ENCODE measurements at places on chromosomes 6 and 20.

DNA sequence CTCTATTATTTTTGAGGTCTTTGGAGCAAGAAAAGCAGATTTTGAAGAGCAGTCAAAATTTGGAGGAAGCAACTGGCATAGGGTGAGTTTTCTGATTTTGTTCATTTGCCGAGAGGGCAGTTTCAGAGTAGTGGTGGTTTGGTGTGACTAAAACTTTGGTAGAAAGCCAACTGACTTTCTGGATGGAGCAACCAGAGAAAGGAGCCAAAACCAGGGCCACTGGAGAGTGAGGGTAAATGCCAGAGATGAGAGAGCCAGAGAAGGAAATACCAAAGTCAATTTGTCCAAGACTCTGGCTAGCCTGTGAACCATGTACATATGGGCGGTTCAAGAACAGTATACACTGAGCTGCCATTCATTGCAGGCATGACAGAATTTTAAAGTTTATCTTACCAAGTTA, 40.5 kb upstream of the ZBTB24 start:
- DNase-seq: no peak

DNA sequence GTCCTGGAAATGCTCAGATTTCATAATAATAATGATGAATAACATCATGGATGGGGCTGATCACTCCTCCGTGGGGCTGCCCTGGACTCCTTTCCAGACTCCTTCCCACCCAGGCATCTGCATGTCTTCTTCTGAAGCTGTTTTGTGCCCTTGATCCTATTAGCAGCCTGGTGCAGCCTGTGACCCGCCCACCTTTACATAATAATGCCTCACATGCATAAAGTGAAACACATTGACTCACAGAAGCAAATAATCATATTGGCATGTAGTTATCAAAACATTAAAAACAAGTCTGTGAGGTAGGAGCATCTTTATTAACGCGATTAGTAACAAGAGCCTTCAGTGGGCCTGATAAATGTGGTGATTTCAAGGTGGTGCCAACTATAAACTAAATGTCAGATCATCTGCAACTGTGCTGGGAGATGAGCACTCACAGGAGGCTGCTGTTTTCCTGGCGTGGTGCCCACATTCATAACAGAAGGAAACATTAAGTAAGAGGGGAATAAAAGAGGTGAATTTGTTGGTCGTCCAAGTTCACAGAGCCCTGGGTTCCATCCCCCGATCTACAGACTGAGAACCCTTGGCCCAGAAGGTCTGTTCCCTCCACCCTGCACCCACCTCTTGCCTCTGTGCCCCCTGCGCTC, 344.7 kb downstream of the CDH4 start:
- no peak for DNase-seq

- DNase-seq: no peak
These were observed 22.6 kb downstream of the KCNK15 start for GRCh38 chr20:44768256-44768655.

- no peak for DNase-seq
These were observed 1.1 kb downstream of the SOX4 start for GRCh38 chr6:21594416-21595281.

- no peak for DNase-seq
These were observed 124.6 kb downstream of the CDH4 start for GRCh38 chr20:61376541-61377240.

GRCh38 chr6:169094552-169094950, 159.1 kb downstream of the THBS2 start:
- DNase-seq: no peak

GRCh38 chr6:5468586-5468985, 207.3 kb downstream of the FARS2 start:
- DNase-seq: no peak
